ENCODE measurements at places on chromosomes 11 and 22. TPM values are rescaled to one million over a fixed set of nuclear protein-coding genes. Genes with fewer than 3 reads are reported as not detected.

Gene ZDHHC8
- 32.4 TPM for total RNA-seq

Gene ST14
- total RNA-seq: not detected

Gene ANAPC15
- 34.2 TPM for total RNA-seq

Gene OLFML1
- not detected for total RNA-seq

Gene DEUP1
- not detected for total RNA-seq

Gene MIAT
- total RNA-seq: 0.66 TPM

Gene HEPN1
- not detected for total RNA-seq

Gene IGLL1
- total RNA-seq: not detected

Gene FAM111B
- total RNA-seq: 29.9 TPM

Gene HOATZ
- not detected for total RNA-seq

Gene UCP3
- total RNA-seq: 0.80 TPM

Gene MCAM
- total RNA-seq: 2,944 TPM

Gene HTR3A
- not detected for total RNA-seq

Gene BIK
- 0.86 TPM for total RNA-seq

Gene CACNA1I
- not detected for total RNA-seq

Gene OR2AG1
- total RNA-seq: not detected

Gene RFPL2
- not detected for total RNA-seq

Gene UBQLN3
- not detected for total RNA-seq

Gene RNH1
- 179 TPM for total RNA-seq

Gene MDK
- total RNA-seq: 50.0 TPM

Gene MS4A14
- total RNA-seq: not detected

Gene OR52L1
- total RNA-seq: not detected

Measured in thoracic aorta endothelial cell (primary cell).